Naive thymus-derived CD4-positive, alpha-beta T cell (primary cell): ENCODE measurements at places on chromosomes 12 and 14. TPM values are rescaled to one million over a fixed set of nuclear protein-coding genes. Genes with fewer than 3 reads are reported as not detected.

DNA sequence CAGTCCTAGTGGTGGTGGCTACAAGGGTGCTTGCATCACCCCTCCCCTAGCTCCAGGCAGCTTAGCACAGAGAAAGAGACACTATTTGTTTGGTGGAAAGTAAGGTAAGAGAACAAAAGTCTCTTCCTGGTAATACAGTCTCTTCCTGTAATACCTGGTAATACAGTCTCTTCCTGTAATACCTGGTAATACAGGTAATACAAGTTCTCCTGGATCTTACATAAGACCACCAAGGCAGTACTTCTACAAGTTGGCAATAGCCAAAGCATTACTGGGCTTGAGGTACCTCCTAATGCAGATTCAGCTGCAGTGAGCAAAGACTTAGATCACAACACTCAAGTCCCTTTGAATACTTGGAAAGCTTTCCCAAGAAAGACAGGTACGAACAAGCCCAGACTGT is 77.0 kb downstream of the CATSPERB start:
- no peak overlapping the region for H3K27ac ChIP-seq
- no peak for DNase-seq
- H3K4me3 ChIP-seq: no peak overlapping the region
- no peaks in the 10 kb centered on the region for H3K36me3 ChIP-seq
- H3K27me3 ChIP-seq: no peaks in the 10 kb centered on the region
- H3K4me1 ChIP-seq: no peaks in the 10 kb centered on the region

GRCh38 chr14:74879427-74880182 is 2.1 kb upstream of the DLST start:
- no peaks in the 10 kb centered on the region for H3K36me3 ChIP-seq
- no peaks in the 10 kb centered on the region for H3K27me3 ChIP-seq
- peaks cover 38% of the 10 kb centered on the region for H3K4me1 ChIP-seq
- no peak overlapping the region for H3K4me3 ChIP-seq
- no peak for DNase-seq

GRCh38 chr14:39085933-39086332 is 17.1 kb downstream of the SEC23A start:
- H3K4me1 ChIP-seq: no peaks in the 10 kb centered on the region
- H3K36me3 ChIP-seq: peaks cover 25% of the 10 kb centered on the region
- H3K27me3 ChIP-seq: no peaks in the 10 kb centered on the region
- H3K4me3 ChIP-seq: no peak overlapping the region
- DNase-seq: no peak

DNA sequence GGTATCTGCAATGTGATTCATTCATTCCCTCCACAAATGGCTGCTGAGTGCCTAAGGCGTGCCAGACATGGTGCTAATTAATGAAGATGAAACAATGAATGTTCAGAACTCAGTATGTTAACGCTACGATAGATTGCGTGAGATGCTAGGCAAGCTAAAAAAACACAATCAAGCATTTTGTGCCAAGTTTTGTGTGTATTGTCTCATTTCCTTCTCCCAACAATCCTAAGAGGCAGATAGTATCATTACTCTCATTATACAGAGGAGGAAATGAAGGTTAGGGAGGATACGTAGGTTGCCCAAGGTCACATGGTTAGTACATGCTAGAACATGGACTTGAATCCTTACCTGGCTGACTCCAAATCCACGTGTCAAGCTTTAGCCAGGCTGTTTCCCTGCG is 264.4 kb downstream of the EFCAB11 start:
- no peak for DNase-seq
- H3K4me3 ChIP-seq: no peak overlapping the region
- no peaks in the 10 kb centered on the region for H3K27me3 ChIP-seq
- no peak overlapping the region for H3K27ac ChIP-seq
- no peaks in the 10 kb centered on the region for H3K36me3 ChIP-seq
- no peaks in the 10 kb centered on the region for H3K4me1 ChIP-seq

GRCh38 chr12:56679883-56680575 is 8.1 kb downstream of the PTGES3 start:
- no peaks in the 10 kb centered on the region for H3K27me3 ChIP-seq
- peaks cover 55% of the 10 kb centered on the region for H3K4me1 ChIP-seq
- H3K36me3 ChIP-seq: peaks cover 20% of the 10 kb centered on the region
- no peak overlapping the region for H3K27ac ChIP-seq

GRCh38 chr12:68866950-68867349 is 59.0 kb downstream of the MDM2 start:
- no peak for DNase-seq
- no peaks in the 10 kb centered on the region for H3K4me1 ChIP-seq
- no peak overlapping the region for H3K27ac ChIP-seq
- no peaks in the 10 kb centered on the region for H3K36me3 ChIP-seq
- no peaks in the 10 kb centered on the region for H3K27me3 ChIP-seq

DNA sequence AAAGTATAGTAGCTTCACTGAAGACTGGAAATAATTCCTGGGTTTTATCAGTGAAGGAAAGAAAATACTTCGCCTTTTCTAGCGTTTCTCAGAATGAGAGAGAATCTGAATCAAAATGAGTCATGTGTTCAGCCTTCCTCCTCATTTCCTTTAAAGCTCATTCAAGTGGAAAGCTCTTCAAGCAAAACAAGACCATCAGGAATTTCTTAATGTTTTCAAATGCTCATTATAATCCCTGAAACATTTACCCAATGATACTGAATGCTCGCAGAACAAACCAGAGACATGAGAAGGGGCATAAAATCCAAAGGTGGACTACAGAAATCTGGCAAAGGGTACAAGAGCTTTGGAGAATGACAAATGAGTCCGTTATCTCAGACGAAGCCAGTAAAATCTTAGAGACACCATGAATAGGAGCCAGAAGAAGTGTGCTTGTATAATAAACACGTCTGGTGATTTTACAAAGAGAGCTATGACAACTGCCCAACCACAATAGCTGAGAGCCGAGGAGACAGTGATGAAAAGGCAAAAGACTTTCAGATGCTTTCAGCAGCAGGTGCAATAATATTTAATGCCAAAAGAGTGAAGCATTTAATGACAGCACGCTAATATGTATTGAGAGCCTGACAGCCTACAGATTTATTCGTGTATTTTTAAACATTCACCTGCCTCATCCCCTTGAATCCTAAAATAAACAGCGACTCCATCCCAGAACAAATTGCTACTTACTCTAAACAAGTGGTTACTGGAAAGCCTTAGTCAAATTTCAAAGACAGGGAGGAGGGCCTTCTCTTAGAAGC is 19.0 kb downstream of the SPRING1 start:
- no peak overlapping the region for H3K4me3 ChIP-seq
- no peaks in the 10 kb centered on the region for H3K4me1 ChIP-seq
- no peak for DNase-seq

DNA sequence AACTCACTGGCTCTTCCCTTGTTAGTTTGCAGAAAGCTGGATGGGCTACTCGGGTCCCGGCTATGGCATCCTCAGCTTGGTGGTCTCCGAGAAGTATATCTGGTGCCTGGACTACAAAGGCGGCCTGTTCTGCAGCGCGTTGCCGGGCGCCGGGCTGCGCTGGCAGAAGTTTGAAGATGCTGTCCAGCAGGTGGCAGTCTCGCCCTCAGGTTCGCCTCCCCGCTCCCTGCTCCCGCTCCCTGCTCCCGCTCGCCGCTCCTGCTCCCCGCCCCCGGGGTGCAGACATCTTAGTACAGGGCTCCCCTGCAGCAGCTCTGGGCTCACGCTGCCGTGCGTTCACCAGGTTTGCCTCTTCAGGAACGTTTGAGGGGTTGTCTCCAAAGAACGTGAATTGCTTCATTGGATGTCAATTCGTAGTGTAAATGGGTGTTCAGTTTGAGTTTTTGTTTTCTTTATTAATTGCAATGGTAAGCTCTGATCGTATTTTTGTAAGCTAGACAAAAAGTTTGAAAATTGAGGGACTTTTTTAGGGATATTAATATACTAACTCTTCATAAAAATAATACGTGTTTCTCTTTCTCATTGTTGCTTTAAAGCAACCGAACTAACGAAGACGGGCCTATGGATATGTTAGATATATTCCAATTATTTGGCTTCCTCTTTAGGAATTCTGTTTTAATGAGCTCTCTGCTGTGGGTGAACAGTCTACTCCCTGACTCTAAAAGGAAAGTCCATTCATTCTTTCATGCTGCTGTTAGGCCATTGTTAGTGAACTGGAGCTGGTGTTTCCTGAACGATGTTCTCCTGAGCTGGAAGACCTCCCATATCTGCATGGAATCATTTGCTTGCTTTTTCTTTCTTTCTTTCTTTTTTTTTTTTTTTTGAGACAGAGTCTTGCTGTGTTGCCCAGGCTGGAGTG is 71.3 kb downstream of the ANKRD9 start:
- no peak overlapping the region for H3K4me3 ChIP-seq
- no peaks in the 10 kb centered on the region for H3K36me3 ChIP-seq
- peak; percentile 43 for DNase-seq

- no peak for DNase-seq
- H3K4me3 ChIP-seq: no peak overlapping the region
- peaks cover 16% of the 10 kb centered on the region for H3K4me1 ChIP-seq
- H3K27ac ChIP-seq: no peak overlapping the region
- H3K27me3 ChIP-seq: no peaks in the 10 kb centered on the region
- H3K36me3 ChIP-seq: no peaks in the 10 kb centered on the region
Measured at GRCh38 chr12:9910716-9911421, 21.3 kb downstream of the CLEC2A start.

Gene YY1
- 97.7 TPM for total RNA-seq

Gene SMCO2
- not detected for total RNA-seq

Gene CPM
- 4.4 TPM for total RNA-seq

Gene RND1
- 1.5 TPM for total RNA-seq

Gene KRT3
- total RNA-seq: not detected in 2 replicates

Gene ANKS1B
- not detected for total RNA-seq

Gene MYL6
- 805 TPM for total RNA-seq

Gene GMPR2
- total RNA-seq: 83.7 TPM

Gene CABP1
- total RNA-seq: not detected
